ENCODE measurements at places on chromosomes 3 and 15.
A peak's percentile ranks its signal among the peaks of the same experiment; 100 is the strongest.

DNA sequence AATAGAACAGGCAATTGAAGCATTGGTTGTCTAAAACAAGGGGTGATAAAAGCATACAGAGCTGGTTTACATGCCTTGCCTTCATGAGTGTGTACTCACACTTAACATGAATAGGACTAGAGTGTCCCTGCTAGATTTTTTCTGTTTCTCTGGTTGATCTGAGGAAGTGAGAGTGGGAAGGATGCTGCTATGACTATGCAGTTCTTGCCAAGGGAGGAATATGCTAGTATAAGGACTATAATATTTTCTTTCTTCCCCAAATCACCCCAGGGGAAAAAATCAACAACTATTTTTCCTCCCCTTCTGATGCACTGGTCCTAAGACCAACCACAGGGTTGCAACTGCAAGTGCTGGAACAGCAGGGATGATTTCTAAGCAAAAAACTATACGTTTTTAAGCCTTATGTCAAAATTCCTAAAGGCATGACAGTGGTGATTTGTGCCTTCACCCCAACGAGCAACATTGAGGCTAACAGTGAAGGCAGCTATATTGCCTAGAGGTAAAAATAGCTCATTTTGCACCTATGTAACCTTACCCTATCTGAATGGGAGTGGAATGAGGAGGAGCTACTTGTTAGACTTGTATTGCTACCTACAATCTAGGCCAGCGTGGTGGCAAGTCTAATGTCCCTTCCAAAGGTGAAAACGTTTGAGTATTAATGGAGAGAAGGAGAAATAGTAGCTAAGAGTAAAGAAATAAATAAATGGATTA is 33.5 kb upstream of the USP8 start:
- DNase-seq, result no peak

GRCh38 chr3:115082260-115082659 is 64.8 kb downstream of the ZBTB20 start:
- no peak for DNase-seq

- DNase-seq, result no peak
Observed at GRCh38 chr3:10835406-10835805, 19.4 kb downstream of the SLC6A11 start.

GRCh38 chr15:68642491-68642845 is 63.7 kb downstream of the CORO2B start:
- DNase-seq, result no peak

DNA sequence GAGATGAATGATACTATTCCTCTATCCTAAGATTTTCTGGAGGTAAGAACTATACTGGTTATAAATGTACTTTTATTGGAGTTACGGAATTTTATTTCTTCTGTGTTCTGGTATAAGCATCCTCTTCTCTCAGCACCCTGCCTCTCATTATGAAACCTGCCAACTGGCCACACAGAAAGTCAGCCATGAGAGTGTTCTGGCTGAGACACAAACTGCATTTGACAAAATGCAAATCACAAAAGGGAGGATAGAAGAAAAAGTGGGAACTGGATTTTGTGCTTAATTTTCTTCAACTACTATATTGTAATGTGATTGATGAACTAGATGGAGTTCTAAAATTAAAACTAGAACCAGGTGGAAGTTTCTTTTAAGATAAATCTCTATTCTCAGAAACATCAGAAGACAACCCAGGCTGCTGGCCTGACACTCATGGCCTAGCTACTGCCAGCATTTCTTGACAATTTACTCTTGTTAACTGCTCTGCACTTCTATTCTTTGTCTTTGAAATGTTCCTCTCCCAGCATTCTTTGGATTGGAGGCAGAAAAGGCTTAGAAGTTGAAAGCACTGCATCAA is 143.1 kb downstream of the WDR76 start:
- DNase-seq, result no peak

GRCh38 chr15:85504749-85505676 is 124.6 kb downstream of the AKAP13 start:
- DNase-seq, result peak; percentile 57

DNA sequence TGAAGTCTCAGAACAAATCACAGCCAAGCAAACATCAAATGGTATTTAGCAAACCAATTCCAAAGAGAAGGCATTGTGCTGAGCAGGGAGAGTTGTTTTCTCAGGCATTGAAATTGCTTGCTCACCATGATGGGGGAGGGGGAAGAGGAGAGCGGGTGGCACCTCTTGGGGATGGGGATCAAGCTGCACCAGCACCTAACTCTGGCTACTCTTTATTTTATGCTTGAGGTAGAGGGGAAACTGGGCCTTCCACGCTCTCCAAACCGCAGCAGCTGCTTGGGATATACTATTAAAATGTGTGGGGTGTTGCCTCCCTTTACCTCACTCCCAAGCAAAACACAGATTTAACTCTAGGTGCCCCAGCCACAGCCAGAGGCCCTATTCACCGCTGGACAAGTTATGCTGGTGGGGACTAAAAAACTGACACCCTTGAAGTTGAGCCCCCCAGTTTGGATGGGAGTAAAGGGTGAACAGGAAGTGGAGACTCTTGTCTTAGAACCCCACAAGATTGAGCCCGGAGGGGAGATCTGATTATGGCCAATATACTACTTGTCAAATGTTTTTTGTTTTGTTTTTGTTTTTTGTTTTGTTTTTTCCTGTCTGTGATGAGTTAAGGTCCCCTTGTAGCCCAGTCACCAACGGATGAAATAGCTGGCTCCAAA is 5.0 kb upstream of the FOXB1 start:
- DNase-seq, result no peak

GRCh38 chr15:90572893-90573292 is 43.2 kb downstream of the CRTC3 start:
- DNase-seq, result no peak

GRCh38 chr15:58294681-58295254 is 137.0 kb upstream of the LIPC start:
- no peak for DNase-seq

- no peak for DNase-seq
Observed at GRCh38 chr15:54789376-54789775, 407.4 kb downstream of the RSL24D1 start.

DNA sequence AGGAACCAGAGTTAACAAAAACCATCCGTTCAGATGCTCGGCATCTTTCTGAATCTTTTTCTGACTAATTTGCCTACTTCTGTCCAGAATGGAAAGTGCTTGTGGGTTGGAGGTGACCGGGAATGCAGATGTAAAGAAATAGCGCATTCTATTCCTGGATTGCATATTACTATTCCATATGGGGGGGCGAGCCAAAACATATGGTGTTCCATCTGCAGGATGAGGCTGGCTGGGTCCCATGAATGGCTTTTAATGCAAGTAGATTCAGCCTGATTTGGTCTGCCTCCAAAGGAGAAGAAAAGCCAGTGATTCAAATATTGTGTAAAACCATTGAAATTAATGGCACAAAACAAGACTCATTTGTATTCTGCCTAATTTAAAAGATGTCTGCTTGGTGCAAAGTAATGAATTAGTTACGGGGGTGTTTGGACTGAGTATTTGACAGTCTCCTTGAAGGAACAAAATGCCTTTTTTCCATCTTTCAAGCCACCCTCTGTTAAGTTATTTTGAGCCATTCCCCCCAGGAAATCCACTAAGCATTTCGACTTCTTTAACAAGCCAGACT is 99.0 kb downstream of the ST8SIA2 start:
- no peak for DNase-seq

DNA sequence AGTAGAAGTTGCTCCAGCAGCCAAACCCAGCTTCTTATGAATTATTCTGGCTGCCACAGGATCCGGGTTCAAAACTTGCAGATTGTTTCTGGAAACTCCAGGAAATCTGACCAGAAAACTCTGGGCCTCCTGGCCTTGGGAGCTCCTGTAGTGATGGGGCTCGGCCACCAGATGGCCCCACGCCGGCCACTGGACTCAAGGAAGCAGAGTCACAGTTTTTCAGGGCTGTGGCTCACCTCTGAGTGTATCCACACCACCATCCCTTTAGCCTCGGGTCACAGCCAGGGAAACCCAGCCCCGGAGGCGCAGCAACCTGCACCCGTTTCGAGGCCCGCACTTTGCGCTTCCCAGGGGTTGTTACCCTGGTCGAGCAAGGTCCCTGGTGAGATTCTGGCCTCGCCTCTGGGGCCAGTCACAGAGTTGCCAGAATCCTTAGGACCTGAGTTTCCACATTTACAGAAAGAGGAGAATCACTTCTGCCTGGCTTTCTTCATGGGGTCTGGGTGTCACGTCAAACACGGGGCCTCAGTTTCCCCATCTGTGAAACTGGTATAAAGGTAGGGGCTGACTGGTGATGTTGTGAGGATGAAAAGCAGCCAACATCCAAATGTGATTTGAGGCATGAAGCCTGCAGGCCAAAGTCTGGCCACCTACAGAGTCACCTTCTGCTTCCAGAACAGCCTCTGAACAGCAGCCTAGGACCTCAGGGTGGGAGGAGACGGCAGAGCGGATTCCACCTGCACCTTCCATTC is 53.5 kb upstream of the LCTL start:
- peak; percentile 23 for DNase-seq

GRCh38 chr3:188687389-188687788 is 484.4 kb upstream of the TPRG1 start:
- no peak for DNase-seq

DNA sequence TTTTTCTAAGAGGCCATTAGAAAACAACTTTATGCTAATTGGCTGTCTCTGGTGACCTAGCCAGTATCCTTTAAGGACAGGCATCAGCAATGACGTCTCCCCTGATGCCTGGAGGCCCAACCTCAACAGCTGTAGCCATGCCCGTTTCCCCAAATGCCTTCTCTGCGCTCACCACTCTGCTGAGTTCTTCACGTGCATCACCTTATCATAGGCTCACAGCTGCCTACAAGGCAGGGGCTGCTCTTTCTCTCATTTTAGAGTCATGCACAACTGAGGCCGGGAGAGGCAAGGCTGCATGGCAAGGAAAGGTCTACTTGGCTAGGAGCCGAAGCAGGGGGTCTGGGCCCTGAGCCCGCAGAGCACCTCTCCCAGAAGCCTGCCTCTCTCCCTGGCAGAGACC is 43.9 kb upstream of the SEC13 start:
- DNase-seq, result no peak

DNA sequence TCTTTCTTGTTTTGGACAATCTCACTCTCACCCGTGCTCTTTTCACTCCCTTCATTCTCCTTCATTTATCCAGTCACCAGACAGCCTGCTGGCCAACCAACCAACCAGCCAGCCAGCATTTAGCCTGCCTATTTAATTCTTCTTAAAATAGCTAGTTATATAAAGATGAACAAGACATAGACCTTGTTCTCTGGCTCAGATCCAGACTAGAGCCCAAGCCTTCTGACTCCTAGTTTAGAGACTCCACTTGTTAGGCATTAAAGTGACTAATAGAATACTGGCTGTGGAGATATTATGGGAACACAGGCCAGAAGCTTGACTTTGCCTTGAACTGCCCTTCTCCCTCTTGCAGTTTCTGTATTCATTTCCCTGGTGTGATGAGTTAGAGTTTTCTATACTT is 215.3 kb upstream of the THRB start:
- DNase-seq, result no peak

GRCh38 chr3:8891303-8891702 is 72.0 kb downstream of the RAD18 start:
- no peak for DNase-seq

- DNase-seq, result no peak
Observed at GRCh38 chr15:29687939-29688505, 134.2 kb downstream of the TJP1 start.

Data from CD4-positive, alpha-beta T cell treated with Interleukin-15 for 4 hours (primary cell).